Thymus (tissue), 14 donors: ENCODE measurements at places on chromosomes 5 and 9.
A peak's percentile ranks its signal among the peaks of the same experiment; 100 is the strongest.

- no peak for DNase-seq
Observed at GRCh38 chr5:120158211-120158610, 305.9 kb upstream of the PRR16 start.

- no peak for DNase-seq
Observed at GRCh38 chr9:126880947-126881332, 20.5 kb downstream of the ZBTB34 start.

DNA sequence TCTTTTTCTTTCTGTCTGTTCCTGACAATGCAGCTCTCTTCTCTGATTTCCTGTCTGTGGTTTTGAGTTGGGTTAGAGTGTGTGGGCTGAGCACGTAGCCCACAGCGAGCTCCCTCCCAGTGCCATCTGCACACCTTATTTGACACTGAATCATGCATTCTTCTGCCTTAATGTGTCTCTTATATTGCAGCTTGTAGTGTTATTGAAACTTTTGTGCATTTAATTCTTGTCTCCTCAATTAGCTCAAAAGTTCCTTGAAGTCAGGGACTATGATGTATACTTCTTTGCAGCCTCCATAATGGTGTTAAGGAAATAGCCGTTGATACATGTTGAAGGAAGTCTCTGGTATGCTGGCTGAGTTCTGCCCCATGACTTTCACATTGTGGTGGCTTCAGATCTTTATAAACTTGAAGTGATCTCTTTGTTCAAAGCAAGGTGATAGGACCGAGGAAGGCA is 576.2 kb upstream of the CLINT1 start:
- peak; percentile 61 for DNase-seq

GRCh38 chr5:112205846-112206245 is 213.2 kb downstream of the EPB41L4A start:
- no peak for DNase-seq

DNA sequence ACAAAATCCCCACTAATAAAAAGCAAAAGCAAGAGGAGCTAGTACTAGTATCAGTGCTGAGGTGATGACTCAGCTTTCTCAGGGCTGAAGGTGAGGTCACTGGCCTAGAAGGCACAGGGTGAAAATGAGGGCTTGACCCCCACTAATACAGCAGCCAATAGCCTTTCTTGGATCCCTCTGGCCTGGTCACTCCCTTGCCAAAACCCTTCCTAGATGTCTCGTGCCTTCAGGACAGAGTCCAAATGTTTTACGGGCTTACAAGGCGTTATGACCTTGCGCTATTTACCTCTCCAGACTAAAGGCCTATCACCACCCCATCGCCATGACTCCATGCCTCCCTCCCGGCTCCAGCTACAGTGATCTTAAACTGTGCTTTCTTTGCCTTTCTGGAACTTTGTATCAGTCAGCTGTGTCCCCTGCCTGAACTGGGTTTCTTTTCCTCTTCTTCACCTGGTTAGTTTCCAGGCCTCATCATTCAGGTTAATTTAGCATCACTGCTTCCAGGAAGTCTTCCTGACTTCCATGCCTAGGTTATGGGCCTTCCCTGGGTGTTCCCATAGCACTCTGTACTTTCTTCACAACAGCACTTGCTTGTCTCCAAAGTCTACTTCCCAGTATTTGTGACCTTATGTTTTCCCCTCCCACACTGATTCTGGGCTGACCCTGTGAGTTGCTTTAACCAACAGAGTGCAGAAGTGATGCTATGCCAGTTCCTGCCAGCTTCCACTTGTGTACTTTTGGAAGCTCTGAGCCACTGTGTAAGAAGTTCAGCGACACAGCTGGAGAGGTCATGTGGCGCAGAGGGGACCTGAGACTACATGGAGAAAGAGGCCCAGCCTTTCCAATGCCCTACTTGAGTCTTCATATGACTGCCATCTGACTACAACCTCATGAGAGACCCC is 4.2 kb upstream of the DELE1 start:
- no peak for DNase-seq

DNA sequence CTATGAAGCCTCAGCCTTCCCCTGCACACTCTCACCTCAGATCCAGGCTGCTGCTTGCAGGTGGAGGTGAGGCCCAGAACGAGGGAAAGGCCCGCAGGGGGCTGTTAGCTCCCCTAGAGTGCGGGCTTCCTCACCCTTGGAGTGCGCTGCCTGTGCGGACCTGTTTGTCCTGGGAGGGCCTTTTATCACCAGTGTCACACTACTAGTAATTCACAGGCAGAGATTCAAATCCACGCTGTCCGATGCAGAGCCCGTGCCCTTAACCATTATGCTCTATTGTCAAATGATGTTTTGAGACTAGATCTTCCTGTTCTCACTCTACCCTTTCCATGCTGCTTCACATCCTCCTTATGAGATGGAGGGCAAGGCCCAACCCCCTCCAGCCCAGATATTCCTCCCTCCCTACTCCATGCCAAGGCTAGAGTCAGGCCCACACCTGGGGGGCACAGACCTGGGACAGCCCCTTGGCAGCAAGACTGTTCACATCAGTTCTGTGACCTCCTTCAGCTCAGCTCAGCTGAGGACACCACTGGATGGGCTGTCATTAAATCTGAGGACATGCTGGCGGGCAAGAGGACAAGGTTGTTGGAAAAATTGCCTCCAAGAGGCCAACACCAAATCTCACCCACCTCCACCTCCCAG is 112.8 kb upstream of the SPOCK1 start:
- no peak for DNase-seq

- DNase-seq, result no peak
Observed at GRCh38 chr5:28473531-28474107, 1435.2 kb upstream of the CDH9 start.

GRCh38 chr5:18420711-18421110 is 786.5 kb downstream of the TAF11L14 start:
- no peak for DNase-seq

GRCh38 chr9:127216210-127216887 is 48.2 kb upstream of the GARNL3 start:
- DNase-seq, result no peak

GRCh38 chr9:130262061-130262745 is 3.4 kb upstream of the HMCN2 start:
- DNase-seq, result no peak

DNA sequence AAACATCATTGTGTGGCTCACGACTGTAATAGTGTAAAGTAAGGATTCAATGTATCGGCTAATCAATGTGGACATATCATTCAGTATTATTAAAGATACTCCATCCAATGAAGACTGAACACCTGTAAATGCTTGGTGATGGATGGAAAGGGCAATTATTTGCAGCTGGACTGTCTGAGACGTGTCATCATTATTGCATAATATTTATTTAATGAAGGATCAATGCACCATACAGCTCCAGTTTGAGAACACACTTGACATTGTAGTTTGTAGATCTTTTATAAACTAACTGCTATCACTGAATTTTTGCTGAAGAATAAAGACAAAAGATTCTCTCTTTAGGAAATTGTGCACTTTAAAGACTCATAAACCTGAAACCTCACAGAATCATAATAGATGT is 117.6 kb upstream of the CCDC152 start:
- no peak for DNase-seq
